ENCODE measurements at places on chromosomes 12 and 14.

GRCh38 chr12:94670898-94671297, 20.5 kb upstream of the TMCC3 start:
- DNase-seq: no peak

DNA sequence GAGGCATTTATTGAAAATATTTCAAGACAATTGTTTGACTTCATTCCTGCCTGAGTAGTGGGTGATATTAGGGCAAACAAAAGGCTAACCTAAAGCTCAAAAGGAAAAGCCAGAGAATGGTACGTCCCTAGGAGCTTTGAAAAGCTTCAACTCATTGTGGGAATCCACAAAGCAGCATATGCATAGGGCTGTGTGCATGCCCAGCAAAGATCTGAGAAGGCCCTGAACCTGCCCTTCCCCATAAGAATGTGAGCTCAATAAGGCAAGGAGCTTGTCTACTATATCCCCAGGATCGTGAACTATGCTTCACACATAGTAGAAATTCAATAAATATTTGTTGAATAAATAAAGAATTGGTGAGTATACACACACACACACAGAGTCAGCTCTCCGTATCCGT, 19.1 kb upstream of the RAD52 start:
- no peak for DNase-seq

DNA sequence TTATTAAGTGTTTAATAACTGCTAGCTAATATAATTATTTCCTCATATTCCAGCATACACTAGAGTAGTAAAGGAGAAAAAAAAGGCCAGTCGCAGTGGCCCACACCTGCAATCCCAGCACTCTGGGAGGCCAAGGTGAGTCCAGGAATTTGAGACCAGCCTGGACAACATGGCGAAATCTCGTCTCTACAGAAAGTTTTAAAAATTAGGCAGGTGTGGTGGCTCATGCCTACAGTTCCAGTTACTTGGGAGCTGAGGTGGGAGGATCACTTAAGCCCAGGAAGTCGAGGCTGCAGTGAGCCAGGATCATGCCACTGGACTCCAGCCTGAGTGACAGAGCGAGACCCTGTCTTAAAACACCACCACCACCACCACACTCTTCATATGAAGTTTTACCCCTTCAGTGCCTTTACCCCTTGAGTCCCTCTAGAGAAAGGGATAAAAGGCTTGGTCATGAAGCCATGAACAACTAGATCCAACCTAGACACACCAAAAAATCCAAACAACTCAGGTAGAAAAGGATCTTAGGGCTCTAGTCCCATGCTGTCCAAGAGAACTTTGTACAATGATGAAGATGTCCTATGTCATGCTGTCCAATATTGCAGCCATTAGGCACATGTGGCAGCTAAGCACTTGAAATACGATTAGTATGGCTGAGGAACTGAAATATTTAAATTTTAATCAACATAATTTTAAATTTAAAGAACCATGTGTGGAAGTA, 29.6 kb downstream of the ATXN2 start:
- DNase-seq: no peak

- DNase-seq: no peak
Measured at GRCh38 chr12:88764781-88765480, 184.7 kb upstream of the KITLG start.

- DNase-seq: no peak
Measured at GRCh38 chr14:34246206-34246605, 215.8 kb downstream of the SPTSSA start.

GRCh38 chr12:110109037-110109836, 14.9 kb upstream of the IFT81 start:
- peak; percentile 2 for DNase-seq

DNA sequence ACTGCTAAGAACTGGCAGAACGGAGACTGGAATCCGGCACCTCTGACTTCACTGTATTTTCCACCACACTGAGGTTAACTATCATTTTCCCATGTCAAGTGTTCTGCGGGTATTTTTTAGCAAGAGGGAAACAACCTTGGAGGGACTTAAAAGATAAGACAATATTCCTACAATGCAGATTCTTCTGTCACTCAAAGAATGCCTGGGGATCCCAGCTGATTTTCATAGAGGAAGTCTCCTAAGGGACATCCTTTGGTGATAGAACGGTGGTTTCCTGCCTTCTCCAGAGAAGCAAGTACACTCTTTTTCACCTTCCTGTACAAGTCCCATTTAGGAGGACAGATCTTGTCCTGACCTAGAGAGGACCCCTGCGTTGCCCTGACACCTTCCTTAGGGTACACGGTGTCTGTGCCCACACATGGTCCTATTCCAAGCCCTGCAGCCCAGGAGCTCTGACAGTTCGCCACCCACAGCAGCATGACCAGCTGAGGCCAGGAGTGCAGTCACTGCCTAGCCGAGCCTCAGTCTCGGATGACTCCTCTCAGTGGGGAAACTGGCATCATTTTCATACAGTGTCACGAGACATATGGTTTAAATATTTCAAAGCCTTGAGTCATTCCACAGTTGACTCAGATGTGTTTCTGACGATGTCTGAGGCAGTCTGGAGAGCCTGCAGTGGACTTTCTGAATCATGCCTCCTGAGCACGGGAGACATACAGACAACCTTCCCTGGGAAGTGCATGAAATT, 181.3 kb upstream of the FKBP4 start:
- DNase-seq: no peak

DNA sequence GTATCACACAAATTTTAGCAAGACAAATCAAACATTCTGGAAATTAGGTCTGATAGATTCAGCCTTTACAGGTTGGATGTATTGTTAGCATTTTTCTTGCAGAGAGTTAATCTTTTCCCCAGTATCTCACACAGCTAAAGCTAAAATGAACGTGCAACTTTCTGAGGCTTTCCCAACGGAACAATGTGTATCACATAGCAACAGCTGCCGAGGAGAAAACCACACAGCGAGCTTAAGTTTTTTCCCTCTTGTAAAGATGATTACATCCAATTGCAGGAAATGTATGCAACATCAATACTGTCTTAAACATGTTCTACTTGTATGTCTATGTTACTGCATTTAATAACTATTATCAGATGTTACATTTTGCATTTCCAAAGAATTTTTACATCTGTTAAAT, 182.2 kb downstream of the CCDC59 start:
- peak; percentile 22 for DNase-seq

DNA sequence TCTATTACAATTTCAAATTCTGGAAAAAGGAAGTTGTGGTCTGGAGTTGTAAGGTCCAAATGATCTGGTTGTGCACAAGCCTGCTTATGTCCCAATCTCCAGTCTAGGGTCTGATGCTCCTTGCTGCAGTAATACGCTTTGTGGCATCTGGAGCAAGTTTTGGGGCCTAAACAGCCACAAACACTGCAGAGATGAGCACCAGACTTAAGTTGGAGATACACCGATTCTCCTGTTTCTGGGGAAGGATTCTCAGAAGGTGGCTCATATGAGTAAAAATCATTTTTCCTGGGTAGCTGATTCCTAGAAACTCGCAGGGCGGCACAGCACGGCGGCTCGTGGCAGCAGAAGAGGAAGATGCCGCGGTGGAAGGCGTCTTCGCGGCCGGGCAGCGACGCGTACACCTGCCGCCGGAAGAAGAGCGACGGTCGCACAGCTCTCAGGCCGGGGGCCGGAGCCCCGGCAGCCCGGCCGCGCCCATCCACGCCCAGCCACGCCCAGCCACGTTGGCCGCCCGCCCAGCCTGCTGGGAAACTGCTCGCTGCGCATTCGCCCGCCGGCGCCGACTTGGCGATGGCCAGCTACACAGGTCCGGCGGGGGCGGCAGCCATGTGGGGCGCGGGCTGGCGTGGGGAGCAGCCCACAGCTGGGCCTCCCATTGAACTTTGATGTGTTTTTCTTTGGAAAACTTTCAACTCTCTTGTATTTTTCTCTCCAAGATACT, 129.0 kb downstream of the ASCL4 start:
- peak; percentile 51 for DNase-seq

DNA sequence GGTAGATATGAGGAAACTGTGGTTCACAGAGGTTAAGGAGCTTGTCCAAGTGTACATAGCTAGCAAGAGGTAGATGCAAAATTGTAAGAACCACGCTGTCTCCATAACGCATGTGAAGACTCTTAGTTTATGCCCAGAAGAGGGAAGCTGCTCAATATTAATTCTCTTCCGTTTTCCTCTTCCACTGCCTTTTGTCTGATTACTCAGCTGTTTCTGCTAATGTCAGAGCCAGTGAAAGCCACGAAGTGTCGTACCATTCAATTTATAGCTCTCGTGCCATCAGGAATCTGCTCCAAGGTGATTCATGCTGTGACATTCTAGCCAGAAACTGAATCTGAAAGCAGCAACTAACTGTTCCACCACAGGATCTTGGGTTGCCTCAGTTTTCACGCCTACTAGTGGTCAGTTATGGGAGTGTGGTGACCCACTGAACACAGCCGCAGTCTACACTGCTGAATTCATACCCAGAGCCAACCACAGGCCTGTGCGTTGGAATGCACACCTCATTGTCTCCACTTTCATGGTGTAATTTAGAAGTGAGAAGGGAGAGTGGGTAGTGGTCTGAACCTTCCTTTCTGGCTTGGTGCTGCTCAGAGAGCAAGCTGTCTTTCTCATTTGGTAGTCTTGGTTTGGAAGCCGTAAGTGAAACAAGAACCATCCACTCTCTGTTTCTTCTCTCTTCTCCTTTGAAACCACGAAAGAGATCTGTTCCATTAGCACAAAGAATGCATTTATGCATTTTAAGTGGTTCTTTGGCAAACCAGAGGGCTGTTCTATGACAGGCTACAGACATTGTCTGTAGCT, 74.2 kb upstream of the NAP1L1 start:
- DNase-seq: peak; percentile 38

GRCh38 chr12:121837680-121838079, 21.0 kb downstream of the HPD start:
- no peak for DNase-seq

GRCh38 chr12:130818272-130818634, 20.8 kb downstream of the STX2 start:
- DNase-seq: peak; percentile 6

DNA sequence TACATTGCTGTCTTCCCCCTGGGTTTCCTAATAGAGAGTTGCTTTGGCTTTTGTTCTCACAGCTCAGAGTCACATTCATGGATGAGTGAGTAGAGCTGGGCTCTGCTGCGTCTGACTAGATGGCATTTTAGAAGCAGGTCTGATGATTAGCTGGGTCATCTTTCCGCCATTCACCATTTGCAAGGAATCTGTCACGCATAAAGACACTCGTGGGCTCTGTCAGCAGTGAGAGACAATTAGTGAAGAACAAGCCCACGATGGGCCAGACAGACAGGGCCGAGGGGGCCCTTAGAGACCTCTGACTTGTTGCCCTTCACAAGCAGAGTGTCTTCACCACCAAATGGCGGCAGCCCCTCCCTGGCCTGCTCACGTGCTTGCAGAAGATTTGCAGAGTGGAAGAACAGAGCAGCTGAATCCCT, 175.0 kb downstream of the CRADD start:
- no peak for DNase-seq

GRCh38 chr12:127459687-127460086, 807.3 kb upstream of the TMEM132C start:
- DNase-seq: no peak

- peak; percentile 35 for DNase-seq
Measured at GRCh38 chr14:99467336-99468078, 13.2 kb downstream of the SETD3 start.

DNA sequence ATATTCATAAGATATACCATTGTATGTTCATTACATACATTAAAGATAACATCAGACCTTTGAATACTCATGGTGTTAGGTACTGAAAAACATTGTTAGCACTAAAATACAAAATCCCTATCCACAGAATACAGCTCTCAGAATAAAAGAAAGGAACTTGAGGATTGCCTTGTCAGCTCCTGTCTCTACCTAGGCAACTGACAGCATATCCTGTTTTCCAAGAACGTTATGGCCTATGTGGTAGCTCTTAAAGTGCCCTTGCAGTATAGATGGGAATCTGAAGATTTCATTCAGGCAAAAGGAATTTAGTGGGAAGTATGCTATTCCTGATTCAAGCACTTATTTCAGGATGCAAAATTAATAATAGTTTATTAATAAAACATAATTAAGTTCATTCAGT, 1.8 kb upstream of the PPP1R12A start:
- DNase-seq: no peak
